Activated CD4-positive, alpha-beta T cell treated with anti-CD3 and anti-CD28 coated beads for 4 hours (primary cell): ENCODE measurements at places on chromosomes 11 and 22.

GRCh38 chr11:60870276-60870675 lies 2.9 kb downstream of the ZP1 start:
- DNase-seq: no peak

- DNase-seq: no peak
Measured at GRCh38 chr11:96303980-96304379, 39.0 kb downstream of the MAML2 start.

GRCh38 chr11:33926671-33927552 lies 35.0 kb upstream of the LMO2 start:
- no peak for DNase-seq

- DNase-seq: no peak
Measured at GRCh38 chr22:31998784-31999385, 44.2 kb upstream of the SLC5A1 start.

- DNase-seq: no peak
Measured at GRCh38 chr22:47434336-47435203, 672.1 kb downstream of the TBC1D22A start.
